ENCODE measurements at places on chromosomes 16 and 17.
A peak's percentile ranks its signal among the peaks of the same experiment; 100 is the strongest.

DNA sequence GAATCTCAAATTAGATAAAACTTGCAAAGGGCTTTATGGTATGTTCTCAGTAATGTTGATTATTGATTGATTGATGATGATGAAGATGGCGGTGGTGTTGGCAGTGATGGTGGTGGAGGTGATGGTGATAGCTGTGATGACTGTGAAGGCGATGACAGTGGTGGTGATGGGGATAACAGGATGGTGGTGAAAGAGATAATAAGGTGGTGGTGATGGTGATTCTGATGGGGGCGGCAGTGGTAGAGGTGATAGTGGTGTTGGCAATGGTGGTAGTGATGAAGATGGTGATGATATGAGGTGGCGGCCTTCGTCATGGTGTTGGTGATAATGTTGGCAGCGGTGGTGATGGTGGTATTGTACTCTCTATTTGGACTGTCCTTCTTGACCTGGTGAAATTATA is 238.3 kb downstream of the XYLT1 start:
- no peak for DNase-seq

DNA sequence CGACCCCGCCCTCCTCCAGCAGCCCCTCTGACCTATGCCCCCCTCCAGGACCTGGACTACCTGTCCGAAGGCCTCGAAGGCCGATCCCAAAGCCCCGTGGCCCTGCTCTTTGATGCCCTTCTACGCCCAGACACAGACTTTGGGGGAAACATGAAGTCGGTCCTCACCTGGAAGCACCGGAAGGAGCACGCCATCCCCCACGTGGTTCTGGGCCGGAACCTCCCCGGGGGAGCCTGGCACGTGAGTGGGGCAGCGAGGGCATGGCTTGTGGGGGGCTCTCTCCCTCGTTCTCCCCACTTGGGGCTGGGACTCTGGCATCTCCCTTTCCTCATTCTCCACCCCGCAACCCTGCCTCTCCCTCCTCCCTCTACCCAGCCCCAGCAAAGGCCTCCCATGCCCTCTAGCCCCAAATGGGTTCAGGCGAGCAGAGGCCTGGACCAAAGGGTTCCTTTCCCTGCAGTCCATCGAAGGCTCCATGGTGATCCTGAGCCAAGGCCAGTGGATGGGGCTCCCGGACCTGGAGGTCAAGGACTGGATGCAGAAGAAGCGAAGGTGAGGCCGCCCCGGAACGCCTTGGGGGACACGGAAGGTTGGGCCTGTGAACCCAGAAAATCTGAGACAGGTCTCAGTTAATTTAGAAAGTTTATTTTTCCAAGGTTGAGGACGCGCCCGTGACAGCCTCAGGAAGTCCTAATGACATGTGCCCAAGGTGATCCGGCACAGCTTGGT is 7.4 kb upstream of the NECAB2 start:
- no peak for DNase-seq

DNA sequence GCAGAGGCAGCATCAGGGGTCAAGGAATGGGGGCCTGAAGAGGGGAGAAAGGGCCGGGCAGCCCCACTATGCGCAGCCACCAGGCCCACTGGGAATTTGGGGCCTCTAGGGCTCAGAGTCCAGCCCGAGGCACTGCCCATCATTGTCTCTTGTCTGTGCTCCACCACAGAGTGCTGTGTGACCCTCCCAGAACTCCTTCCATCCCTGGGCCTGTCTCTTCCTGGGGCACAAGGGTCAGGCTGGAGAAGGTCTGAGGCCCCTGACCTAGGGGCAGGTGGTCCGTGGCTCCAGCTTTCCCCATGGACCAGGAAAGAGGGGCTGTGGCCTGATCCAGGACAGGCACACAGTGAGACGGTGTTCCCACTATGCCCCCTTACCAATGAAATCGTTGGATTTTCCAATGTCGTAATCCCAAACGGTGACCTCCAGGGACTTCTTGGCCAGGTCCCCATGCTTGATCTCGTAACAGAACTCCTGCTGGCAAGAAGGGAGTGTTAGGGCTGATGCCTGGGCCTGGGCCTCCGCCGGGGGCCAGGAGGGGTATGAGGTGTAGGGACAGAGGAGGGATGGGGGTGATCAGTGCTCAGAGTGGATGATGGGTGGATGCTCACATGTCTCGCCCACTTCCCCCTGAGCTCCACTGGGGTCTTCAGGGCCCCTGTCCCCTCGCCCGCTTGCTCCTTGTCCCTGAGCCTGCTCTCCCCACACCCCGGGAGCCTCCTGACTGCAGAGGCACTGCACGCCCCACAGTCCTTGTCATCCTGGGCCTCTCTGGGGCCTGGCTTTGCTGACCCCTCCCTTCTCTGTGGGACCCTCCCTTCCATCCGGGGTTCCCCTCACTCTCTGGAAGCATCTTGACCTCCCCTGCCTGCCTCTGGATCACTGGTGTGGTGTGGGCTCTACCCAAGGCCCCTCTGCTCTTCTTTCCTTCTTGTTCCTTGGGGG is 10.7 kb downstream of the SCGB1C2 start:
- DNase-seq = no peak

DNA sequence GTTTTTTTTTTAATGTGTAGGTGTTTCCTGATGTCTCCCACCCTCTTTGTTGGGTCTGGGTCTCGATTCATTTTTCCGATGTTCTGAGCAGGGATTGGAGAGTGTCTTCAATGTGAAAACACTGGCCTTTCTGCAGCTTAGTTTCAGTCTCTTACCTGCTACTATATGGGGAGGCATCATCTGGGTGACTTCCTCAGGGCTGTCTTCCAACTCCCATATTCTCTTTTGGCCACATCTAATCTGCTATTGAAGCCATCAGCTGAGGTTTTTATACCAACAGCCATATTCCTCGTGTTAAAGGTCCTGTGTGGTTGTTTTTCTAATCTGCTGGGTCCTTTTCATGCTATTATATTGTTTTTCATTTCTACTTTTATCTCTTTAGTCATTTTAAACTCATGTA is 13.2 kb upstream of the SSTR5 start:
- no peak for DNase-seq

GRCh38 chr17:39171933-39172332 is 6.0 kb upstream of the ARL5C start:
- DNase-seq = no peak

DNA sequence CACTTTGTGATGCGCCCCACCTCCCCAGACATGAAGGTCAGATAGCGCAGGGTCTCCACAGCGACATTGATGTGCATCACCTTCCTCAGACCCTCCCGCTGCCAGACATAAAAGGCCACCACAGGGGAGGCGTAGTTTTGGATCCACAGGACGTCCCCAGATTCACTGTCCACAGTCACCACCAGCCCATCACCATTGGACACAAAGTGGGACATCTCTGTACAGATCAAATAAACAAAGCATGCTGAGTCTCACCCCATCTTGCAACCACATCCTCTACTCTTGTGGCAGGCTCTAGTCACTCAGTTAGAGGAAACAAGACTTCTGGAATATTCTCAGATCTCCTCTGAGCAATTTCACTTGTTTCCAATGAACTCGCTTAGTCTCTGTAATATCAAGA is 46.3 kb upstream of the ICAM2 start:
- peak; percentile 42 for DNase-seq

- DNase-seq = no peak
Observed at GRCh38 chr17:57518587-57519581, 226.2 kb downstream of the CCDC182 start.

All from stimulated activated CD4-positive, alpha-beta T cell treated with anti-CD3 and anti-CD28 coated beads, Interleukin-4, amount 100 ng/mL, for 24 hours (primary cell).